ENCODE measurements at places on chromosomes 3 and 15.

GRCh38 chr3:47452453-47453215 lies 23.1 kb downstream of the SCAP start:
- no peak for DNase-seq

DNA sequence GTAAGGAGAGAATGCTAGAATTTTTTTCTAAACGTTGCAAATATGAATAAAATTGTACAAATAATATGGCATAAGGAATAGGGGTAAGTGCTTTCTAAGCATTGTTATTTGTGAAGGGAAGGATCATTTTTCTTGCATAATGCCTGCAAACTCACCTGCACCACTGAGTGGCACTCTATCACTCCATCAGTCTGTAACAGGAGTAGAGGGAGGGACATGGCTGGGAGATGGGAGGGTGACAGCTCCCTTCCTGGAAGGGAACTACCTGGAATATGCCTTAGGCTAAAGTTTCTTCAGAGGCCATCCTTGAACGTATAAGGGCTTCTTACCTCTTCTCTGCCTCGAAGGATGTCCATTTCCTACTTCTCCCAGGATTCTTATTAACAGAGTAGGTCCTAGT lies 3.0 kb downstream of the NAALADL2 start:
- no peak for DNase-seq

GRCh38 chr3:44021651-44022594 lies 219.8 kb upstream of the TOPAZ1 start:
- DNase-seq = no peak

DNA sequence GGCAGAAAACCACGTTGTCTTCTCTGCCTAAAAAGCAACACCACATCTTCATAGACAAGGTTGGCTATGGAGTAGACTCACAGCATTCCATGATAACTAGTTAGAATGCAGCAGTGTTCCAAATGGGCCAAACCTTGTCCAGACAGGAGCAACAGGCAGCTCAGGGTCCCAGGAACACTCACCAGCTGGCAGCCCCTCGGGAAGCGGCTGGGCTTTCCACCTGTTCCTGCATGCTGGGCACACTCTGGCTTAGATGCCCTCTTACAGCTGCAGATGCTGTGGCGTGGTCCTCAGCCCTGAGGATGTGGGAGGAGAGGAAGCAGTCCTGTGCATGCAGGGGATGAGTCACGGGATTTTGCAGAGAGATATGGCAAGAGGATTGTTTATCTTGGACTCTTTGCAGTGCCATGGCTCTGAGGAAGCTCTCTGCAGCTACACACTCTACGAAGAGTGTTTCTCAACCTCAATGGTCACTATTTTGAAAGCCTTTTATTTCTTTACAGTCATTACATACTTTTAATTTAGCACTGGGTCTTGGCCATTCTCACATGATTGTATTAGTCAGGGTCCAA lies 11.3 kb downstream of the NRROS start:
- DNase-seq = no peak

DNA sequence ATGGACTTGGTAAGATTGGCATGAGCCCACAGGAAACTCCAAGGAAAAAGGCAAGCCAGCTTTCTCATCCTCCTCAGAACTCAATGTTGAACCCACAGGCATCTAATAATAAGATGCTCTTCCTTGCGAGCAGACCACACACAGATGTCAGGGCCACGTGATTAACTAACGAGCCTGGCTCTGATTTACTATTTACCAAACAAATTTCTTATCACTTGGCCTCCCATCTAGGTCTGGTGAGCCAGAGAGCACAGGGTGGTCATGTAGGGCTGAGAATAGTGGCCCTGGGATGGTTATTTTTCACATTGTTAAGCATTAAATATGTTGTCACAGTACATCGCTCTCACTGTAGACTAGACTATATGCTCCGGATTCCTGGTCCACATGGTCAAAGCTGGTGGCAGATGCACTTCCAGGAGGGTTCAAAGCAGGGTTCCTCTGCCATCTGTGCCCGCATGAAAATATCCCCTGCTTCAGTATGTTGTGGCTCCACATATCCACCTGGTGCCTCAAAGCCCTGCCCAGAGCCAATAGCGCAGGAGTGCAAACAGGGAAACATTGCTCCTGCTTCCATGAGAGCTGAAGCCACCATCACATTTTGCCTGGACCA lies 472.5 kb upstream of the WNT5A start:
- DNase-seq = no peak

GRCh38 chr3:133531981-133532380 lies 41.5 kb upstream of the CDV3 start:
- DNase-seq = no peak

DNA sequence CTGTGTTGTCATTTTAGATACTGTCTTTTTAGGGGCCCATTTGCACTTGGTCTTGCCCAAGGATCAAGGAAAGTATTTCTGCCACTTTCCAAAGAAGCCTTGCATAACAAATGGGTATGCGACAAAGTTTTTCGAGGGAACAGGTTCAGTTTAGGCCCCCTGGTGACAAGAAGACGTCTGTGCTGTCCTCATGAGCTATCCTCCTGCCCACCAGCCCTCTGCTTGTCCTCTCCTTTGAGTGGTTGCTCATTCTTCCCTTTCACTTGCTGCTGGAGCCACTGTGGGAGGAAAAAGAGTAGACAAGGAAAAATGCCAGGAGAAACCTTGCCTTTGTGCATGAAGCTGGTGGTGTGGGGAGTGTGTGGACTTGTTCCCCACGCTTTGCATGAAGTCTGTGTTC lies 171.9 kb downstream of the CACNA2D3 start:
- DNase-seq = no peak

DNA sequence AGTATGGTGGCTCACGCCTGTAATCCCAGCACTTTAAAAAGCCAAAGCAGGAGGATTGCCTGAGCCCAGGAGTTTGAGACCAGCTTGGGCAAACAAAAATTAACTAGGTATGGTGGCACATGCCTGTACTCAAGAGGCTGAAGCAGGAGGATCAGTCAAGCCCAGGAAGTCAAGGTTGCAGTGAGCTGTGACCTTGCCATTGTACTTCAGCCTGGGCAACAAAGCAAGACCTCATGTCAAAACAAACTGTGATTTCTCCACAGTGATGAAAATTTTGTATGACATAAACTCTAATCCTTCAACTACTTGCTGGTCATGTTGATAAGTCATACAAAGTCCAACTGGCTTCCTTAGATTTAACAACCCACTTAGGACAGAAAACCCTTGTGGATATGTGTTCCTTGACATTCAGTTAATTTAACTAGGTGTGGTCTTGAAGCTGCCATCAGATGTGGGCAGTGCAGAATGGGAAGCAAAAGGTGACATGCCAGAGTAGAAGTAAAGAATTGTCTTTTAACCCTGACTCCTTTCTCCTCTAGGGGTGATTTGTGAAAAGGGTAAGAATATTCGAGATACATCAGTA lies 263.3 kb downstream of the PTPRG start:
- DNase-seq = no peak

GRCh38 chr3:7800006-7800780 lies 701.4 kb upstream of the LMCD1 start:
- no peak for DNase-seq

- DNase-seq = no peak
Measured at GRCh38 chr3:14299767-14300166, 102.6 kb upstream of the SLC6A6 start.

DNA sequence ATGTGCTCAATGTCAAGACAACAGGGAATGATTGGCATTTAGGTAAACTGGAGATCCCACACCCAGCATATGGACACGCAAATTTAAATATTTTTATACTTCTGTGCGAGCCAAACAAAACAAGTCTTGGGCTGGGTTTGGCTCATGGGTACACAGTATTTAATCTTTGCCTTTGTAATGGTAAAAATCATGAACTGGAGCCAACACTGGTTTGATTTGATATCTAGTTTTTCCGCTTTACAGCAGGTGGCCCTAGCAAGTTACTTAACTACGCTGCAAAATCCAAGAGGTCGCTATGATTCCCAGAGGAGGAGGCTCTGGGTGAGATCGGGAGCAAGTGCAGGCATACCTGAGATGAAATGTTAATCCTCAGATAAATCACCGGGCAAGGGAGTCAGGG lies 207.9 kb upstream of the SATB1 start:
- no peak for DNase-seq

GRCh38 chr3:131329774-131330173 lies 51.8 kb upstream of the NUDT16 start:
- DNase-seq = no peak

GRCh38 chr15:100216182-100216581 lies 125.6 kb downstream of the ADAMTS17 start:
- DNase-seq = no peak

DNA sequence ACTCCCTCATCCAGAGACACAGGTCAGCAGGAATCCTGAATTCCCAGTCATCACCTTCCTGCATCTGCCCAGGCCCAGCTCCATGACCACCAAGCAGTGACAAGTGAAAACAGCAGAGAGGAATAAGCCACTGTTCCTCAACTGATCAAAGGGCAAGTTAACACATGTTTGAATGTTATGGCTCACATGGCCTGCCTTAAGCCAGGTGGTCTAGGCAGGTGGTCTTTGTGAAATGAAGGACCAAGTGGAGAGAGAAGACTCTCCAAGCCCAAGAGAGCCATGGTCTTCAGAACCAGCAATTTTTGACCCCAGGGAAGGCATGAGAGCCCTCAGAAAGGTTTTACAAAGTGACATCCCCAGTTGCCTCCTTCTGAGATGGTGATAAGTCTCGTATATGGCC lies 161.8 kb downstream of the EPHB1 start:
- no peak for DNase-seq

GRCh38 chr3:107650788-107651187 lies 128.0 kb downstream of the BBX start:
- no peak for DNase-seq

DNA sequence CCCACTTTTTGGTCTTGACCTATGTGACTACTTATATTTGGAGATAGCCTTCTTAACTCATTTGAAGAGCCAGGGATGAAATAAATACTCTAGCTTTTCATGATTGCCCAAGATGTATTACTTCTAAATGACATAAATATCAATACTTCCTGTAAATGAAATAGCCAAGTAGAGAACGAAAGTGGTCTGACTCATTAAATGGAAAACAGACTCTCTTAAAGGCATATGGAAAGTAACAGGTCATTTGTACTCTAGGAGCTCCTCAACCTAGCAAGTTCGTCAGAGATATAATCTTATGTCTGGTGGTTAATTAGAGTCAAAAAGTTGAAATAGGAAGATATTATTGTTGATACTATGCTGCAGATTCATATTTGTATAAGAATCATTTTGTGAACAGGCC lies 1105.4 kb downstream of the TUSC7 start:
- no peak for DNase-seq

GRCh38 chr3:59803268-59803667 lies 753.4 kb upstream of the CFAP20DC start:
- no peak for DNase-seq

- no peak for DNase-seq
Measured at GRCh38 chr3:177401375-177401774, 204.1 kb upstream of the TBL1XR1 start.

DNA sequence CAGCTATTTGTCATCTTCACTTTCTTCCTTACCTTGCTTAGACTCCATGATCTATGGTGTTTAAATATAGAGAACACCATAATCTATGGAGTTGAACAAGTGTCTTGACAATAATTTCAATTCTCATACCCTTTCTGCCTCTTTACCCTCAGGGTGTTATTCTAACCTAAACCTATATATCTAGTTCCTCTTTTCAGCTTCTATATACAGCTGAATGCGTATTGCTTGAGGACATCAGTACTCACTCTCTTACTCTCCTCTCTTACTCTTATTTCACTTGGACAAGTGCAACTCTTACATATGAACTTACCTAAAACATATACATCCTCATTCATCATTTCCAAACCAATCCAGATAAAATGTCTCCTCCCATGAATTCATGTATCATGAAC lies 187.1 kb downstream of the RAP2B start:
- no peak for DNase-seq

DNA sequence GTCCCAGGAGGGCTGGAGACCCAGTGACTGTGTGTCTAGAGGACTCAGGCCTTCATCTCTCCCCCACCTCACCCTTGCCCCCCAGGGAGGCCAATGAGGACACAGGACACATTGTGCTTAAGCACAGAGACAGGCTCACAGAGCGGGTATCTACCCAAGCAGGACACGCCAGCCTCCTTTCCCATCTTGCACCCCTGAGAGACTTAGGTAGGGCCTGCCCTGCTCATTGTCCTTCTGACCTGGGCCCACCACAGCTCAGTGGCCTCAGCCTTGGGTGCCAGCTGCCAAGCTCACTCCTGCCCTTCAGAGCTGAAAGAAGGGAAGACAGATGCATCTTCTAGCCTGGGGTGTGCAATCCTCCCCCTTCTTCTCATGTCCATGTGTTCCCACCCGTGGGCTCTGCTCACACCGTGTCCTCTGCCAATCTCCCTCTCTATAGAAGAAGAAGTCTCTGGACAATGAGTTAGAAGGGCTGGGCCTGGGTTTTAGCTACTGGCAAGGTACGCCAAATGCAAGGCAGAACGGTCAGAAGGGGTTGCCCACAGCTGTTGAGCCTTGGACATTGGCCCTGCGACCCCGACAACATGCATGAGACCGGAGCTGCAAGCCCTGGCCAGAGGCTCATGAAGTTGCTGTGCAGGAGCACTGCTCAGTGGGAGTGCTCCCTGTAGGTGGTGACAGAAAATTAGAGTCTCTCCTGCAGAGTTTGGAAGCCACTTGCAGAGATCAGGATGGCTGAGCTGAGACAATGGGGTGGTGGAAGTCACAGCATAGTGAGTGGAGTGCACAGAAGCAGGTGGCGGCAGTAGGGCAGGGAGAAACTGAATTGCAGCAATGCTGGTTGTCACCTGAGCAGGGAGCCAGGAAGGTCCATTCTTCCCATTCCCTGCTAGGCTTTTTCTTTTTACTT lies 32.8 kb downstream of the ACSBG1 start:
- DNase-seq = no peak

Measured in left kidney (tissue), 8 donors.